ENCODE measurements at places on chromosomes 4 and X.

DNA sequence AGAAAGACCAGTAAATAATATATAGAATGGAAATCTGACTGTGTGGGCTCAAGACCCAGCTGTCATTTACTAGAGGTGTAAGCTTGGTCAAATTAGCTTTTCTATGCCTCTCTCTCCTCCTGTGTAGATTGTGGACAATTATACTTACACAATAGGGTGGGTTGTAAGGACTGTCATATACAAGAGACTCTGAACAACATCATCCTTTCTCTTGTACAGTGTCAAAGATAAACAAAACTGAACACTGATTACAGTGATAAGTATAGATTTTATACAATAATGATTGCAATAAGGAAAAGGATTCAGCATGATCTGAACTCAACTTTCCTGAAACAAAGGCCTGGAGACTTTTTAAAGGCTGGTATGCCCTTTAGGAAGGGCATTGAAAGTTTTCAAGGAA, 429.2 kb upstream of the HS3ST1 start:
- no peak for DNase-seq

- no peak for DNase-seq
Measured at GRCh38 chrX:725971-726370, 95.4 kb downstream of the SHOX start.

- no peak for DNase-seq
Measured at GRCh38 chrX:108148524-108148923, 56.9 kb downstream of the ATG4A start.

DNA sequence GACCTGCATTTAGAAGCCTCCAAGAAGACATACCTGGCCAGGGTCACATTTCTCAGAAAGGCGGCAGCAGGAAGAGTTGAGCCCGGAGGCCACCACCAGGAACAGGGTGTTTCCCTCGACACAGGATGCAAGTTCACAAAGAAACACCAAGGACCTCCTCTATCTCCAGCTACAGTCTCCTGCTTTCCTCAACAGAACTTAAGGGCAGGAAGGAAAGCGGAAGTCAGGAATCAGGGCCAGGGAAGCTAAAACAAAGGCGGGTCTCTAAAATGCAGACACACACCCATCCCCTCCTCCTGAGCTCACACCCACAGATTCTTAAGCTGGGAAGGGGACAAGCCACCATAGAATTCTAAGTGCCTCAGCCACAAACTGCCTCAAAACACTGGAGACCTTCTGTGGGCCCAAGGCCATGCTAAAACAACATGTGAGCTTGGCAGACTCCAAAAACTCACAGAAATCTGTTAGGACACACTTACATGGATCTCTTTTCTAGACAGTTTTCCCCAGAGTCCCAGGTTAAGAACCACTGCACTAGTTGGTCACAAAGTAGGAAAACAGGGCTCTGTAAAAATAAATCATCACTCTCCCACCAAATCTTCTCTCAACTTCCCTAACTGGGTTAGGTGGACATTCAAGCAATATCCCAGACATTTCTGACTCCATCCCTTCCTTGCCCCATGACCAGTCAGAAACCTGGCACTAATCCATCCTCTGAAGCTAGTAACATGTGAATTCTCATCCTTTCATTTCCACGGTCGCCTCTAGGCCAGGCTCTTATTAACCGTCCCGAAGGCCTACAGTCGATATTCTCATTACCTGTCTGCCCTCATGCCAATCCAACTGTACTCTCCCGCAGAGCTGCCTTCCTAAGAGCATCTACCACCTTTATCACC, 163.2 kb downstream of the APBB2 start:
- no peak for DNase-seq
